Caudate nucleus (tissue), 63 donors: ENCODE measurements at places on chromosomes 16 and 17.

DNA sequence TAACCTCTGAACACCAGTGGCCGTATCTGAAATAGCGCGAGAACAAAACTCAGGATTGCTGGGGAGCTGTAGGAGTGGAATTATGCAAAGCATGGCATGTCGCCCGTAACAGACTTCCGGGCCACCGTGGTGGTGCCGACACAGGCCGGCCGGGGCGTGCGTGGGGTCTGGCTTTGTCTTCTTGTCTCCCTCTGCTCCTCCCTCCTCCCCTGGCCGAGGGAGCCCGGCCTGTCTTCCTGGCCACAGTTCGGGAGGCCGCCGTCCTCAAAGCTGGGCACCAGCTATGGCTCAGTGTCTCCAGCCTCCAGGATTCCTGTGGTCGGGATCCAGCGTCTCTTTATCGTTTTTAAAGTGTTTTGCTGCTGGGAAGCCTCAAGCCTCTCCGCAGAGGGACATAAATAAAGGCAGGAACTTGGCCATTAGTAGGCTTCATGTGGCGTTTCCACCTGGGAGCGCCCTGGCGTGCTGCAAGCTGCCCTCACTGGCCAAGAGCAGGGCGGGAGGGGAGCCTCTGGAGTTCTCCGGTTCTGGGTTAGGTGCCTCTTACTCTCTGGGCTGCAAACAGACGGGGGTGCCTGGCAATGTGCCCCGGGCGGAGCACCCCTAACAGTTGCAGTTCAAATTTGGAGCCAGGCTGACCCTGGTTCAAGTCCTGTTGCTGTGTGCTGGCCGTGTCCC is 22.0 kb upstream of the NPTX1 start:
- DNase-seq, result no peak

GRCh38 chr16:72921620-72922019 is 126.3 kb downstream of the ZFHX3 start:
- DNase-seq, result peak; percentile 61

DNA sequence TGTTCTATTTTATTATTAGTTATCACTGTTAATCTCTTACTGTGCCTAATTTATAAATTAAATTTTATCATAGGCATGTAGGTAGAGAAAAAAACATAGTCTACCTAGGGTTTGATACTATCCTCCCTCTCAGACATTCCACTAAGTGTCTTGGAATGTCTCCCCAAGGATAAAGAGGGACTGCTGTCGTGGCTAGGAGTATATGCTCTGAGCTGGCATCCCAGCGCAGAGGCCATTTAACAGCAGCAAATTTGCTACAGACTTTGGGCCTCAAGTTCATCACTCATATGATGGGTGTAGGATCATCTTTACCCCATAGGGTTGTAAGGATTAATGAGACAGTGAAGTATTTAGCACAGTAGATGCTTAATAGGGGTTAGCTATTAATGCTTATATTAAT is 56.7 kb downstream of the ZFHX3 start:
- DNase-seq, result no peak

DNA sequence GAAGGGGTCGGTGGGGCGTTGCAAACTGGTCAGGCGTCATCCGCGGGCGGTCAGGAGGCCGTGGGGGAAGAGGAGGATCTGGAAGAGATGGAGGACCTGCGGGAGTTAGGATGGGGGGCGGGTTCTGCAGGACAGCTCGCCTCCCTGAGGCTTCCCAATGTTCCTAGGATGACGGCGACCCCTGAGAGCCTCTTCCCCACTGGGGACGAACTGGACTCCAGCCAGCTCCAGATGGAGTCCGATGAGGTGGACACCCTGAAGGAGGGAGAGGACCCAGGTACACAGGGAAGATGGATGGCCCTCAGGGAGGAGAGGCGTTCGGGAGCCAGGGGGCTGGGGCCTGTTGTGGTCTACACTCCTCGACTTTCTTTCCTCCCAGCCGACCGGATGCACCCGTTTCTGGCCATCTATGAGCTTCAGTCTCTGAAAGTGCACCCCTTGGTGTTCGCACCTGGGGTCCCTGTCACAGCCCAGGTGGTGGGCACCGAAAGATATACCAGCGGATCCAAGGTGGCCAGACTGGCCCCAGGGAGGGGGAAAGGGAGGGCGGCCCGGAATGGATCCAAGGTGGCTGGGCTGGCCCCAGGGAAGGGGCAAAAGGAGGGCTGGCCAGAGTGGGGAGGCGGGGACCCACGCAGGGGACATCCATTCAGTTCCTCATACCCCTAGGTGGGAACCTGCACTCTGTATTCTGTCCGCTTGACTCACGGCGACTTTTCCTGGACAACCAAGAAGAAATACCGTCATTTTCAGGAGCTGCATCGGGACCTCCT is 839 bp downstream of the PLD2 start:
- DNase-seq, result no peak

DNA sequence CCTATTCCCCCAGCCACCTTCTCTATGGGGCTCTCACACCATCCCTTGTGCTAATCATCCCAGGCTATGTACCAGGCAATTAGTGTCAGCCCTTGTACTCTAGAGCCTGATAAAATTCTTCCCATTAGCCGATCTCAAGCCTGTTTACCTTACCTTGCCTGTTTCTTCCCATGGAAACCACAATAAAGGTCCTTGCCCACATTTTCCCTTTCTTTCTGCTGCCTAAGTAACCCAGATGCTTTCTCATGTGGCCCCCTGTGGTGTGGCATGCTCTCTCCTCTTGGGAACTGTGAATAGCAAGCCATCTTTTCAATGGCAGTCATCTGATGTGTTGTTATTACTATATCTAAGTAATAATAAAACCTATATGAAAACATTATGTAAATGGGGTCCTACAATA is 265.8 kb upstream of the ELAC2 start:
- DNase-seq, result no peak

GRCh38 chr16:5228369-5228768 is 130.8 kb upstream of the EEF2KMT start:
- DNase-seq, result no peak

- DNase-seq, result no peak
Measured at GRCh38 chr17:79023886-79024771, at the start of gene C1QTNF1. Gene C1QTNF1, plus strand, starts transcription at chr17:79024169. Its CDS starts 19,800 bp downstream, at chr17:79043969.

DNA sequence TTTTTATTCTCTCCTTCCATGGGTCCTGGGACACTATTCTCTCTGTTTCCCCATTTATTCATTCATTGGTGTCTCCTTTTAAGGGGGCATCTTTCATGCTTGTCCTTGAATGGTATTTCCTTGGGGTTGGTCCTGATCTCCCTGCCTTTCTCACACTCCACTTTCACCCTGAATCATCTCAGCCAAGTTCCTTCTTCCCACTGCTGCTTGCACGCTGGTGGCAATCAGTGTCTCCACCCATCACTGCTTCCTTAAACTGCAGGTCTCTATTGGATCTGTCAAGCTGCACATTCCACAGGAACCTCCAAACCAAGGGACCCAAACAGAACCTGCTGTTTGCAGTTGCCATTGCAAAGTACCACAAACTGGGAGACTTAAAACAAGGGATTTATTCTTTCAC is 89.3 kb upstream of the SDK2 start:
- DNase-seq, result no peak
